Stomach (tissue), 19 donors: ENCODE measurements at places on chromosomes 11 and 22. TPM values are rescaled to one million over a fixed set of nuclear protein-coding genes. Genes with fewer than 3 reads are reported as not detected.

The CCDC87 gene
- total RNA-seq: not detected

The LARGE2 gene
- 4.2 TPM for total RNA-seq

The MUC5B gene
- 38.5 TPM for total RNA-seq

The CNTF gene
- 3.9 TPM for total RNA-seq

The NF2 gene
- total RNA-seq: 37.5 TPM

GRCh38 chr22:27194096-27194748 is 536.8 kb downstream of the MIAT start:
- no peaks in the 10 kb centered on the region for H3K36me3 ChIP-seq
- H3K27me3 ChIP-seq: no peaks in the 10 kb centered on the region
- DNase-seq: no peak
- no peak overlapping the region for H3K4me3 ChIP-seq

- H3K4me1 ChIP-seq: no peaks in the 10 kb centered on the region
- H3K27ac ChIP-seq: no peak overlapping the region
- no peak overlapping the region for H3K4me3 ChIP-seq
Observed at GRCh38 chr11:130694488-130695045, 221.7 kb downstream of the SNX19 start.

- H3K4me3 ChIP-seq: no peak overlapping the region
- H3K4me1 ChIP-seq: peaks cover 12% of the 10 kb centered on the region
- no peaks in the 10 kb centered on the region for H3K36me3 ChIP-seq
- DNase-seq: peak; percentile 78
- no peaks in the 10 kb centered on the region for H3K27me3 ChIP-seq
Observed at GRCh38 chr11:10770626-10771254, 19.7 kb downstream of the CTR9 start.

- H3K4me3 ChIP-seq: no peak overlapping the region
- peaks cover 24% of the 10 kb centered on the region for H3K27me3 ChIP-seq
- no peak overlapping the region for H3K27ac ChIP-seq
Observed at GRCh38 chr22:22045571-22046335, 63.2 kb upstream of the TOP3B start.

DNA sequence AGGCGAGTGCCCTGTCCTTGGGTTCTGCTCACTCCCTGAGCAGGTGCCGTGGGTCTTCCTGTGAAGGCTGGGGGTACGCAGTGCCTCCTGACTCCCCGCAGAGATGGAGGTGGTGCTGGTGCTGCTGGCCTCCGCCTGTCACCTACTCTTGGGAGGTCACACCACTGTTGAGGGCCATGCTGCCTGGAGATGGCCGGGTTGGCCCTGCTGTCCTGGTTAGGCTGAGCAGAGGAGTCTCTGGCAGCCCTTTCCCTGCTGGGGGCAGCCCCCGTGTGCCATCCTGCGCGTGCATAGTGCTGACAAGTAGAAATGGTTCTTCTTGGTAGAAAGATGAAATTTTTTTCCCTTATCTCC is 49.6 kb downstream of the MUC6 start:
- no peak overlapping the region for H3K4me3 ChIP-seq
- DNase-seq: no peak
- H3K4me1 ChIP-seq: peaks cover 10% of the 10 kb centered on the region
- H3K27ac ChIP-seq: no peak overlapping the region

DNA sequence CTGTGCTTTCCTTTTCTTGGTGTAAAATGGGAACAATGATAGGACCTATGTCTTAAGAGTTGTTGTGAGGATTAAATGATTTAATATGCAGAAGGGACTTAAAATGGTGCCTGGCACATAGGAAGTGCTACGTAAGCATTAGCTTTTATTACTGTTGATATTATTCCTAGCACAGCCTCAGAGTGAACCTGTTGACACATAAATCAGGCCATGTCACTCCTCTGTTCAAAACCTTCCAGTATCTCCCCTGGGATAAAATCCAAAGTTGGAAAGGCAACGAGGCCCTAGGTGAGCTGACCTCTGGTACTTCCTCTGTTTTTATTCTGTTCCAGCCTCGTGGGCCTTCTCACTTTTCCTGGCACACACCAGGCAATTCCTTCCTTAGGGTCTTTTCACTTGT is 108.8 kb upstream of the CADM1 start:
- no peak overlapping the region for H3K27ac ChIP-seq
- no peak overlapping the region for H3K4me3 ChIP-seq
- H3K4me1 ChIP-seq: no peaks in the 10 kb centered on the region
- no peaks in the 10 kb centered on the region for H3K27me3 ChIP-seq
- no peaks in the 10 kb centered on the region for H3K36me3 ChIP-seq
- no peak for DNase-seq

DNA sequence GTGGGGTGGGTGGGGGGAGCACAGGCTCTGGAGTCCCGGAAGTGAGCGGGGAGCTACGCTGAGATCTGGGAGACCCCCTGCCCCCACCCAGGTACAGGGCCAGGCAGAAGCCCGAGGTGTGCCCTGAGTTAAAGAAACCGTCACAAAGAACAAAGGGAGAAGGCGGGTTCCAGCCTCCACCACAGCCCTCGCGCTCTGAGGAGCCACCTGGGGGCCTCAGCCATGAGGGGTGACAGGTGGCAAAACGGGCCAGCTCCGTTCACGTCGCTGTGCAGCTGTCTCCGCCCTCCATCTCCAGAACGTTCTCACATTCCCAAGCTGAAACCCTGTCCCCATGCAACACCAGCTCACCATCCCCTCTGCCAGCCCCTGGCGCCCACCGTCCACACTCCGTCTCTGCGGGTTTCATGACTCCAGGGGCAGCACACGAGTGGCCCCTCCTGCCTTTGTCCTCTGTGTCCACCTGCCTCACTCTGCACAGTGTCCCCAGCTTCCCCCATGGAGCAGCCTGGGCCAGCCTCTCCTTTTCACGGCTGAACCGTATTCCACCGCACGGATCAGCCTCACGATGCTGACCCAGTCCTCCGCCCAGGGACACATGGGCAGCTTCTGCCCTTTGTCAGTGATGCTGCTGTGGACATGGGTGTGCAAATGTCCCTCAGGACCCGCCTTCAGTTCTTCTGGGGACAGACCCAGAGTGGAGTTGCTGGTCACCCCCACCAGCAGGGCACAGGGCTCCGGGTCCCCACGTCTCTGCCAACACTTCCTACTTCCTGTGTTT is 1.7 kb upstream of the MUC5B start:
- no peak for DNase-seq
- H3K4me3 ChIP-seq: no peak overlapping the region
- H3K27ac ChIP-seq: no peak overlapping the region

DNA sequence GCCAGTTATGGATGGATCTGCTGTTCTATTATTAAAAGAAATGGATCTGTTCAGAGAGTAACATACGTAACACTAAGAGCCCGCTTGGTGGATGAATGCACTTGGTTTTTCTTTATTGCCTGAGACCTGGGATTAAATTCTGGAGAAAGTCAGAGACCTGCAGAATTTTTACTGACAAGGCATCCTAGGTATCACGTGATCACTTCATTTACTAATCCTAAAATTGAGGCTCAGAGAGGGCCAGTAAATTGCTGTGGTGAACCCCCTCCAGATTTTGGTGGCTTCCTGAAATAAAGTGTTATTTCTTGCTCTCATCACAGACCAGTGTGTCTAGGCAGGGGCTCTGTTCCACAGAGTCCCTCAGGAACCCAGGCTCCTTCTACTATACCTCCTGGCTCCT is 187.9 kb upstream of the LARGE1 start:
- H3K4me1 ChIP-seq: peaks cover 6% of the 10 kb centered on the region
- DNase-seq: no peak
- H3K4me3 ChIP-seq: no peak overlapping the region
- no peaks in the 10 kb centered on the region for H3K36me3 ChIP-seq
- H3K27me3 ChIP-seq: peaks cover 10% of the 10 kb centered on the region

DNA sequence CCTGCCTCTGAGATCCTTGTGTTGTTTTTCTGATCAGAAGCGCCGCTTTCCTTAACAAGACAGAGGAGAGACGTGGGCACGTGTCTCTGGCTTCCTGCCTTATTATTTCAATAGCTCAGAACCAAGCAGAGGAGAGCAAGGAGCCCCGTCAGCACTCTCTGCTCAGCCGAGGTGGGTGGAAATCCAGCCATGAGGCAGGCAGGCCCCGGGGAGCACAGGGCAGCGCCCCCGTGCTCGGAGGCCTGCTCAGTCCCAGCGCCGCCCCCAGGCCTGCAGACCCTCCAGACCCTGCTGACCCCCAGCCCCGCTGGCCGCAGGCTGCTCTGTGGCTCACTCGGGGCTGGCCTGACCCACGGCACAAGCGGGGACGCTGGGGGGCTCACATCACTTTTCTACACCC is 162.8 kb downstream of the BRD1 start:
- peaks cover under 1% of the 10 kb centered on the region for H3K4me1 ChIP-seq
- H3K27ac ChIP-seq: no peak overlapping the region
- no peaks in the 10 kb centered on the region for H3K36me3 ChIP-seq
- H3K4me3 ChIP-seq: no peak overlapping the region
- DNase-seq: no peak

DNA sequence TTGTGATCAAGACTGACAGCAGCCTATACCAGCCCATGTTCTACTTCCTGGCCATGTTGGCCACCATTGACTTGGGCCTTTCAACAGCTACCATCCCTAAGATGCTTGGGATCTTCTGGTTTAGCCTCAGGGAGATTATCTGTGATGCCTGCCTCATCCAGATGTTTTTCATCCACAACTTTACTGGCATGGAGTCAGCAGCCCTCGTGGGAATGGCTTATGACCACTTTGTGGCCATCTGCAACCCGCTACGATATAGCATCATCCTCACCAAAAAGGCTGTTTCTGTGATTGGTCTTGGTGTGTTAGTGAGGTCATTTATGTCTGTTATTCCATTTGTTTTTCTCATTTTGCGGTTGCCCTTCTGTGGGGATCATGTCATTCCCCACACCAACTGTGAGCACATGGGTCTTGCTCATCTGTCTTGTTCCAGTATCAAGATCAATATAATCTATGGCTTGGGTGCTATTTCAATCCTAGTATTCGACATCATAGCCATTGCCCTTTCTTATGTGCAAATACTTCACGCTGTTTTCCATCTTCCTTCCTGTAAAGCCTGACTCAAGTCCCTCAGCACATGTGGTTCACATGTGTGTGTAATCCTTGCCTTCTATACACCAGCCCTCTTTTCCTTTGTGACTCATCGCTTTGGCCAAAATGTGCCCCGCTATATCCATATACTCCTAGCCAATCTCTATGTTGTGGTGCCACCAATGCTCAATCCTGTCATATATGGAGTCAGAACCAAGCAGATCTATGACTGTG is 23.6 kb downstream of the OR52E1 start:
- no peak overlapping the region for H3K4me3 ChIP-seq
- H3K27ac ChIP-seq: no peak overlapping the region
- H3K4me1 ChIP-seq: no peaks in the 10 kb centered on the region

DNA sequence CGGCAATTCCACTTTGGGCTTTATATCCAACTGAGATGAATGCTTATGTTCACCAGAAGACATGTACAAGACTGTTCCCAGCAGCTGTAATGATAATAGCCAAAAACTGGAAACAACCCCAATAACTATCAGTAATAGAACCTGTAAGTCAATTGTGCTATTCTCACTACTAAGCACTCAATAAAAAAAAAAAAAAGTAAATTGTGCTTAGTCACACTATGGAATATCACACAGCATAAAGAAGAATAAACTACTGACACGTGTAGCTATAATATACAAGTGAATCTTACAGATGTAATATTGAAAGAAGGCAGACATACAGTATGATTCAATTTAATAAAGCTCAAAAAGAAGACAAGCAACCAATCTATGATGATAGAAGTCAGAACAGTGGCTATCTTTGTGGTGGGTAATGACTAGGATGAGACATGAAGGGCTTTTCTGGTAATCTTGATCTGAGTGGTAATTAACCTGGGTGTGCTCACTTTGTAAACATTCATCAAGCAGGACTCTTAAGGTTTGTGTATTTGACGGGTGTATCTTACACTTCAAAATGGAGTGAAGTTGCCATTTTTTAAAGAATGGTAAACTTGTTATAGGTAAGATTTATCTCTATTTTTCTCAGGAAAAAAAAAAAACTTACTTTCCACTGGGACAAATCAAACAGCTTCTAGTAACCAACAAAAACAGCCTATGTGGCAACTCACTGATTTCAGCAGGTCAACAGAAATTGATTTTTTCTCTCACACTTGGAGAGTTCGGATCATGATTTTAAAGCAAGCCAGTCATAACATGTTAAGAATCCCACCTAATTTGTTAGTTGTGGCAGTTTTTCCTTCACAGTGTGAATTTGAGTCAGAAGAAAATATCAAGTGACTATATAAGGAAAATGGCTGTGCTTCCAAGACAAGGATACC is 84.2 kb downstream of the CCDC83 start:
- H3K27ac ChIP-seq: no peak overlapping the region
- no peaks in the 10 kb centered on the region for H3K27me3 ChIP-seq
- H3K4me1 ChIP-seq: no peaks in the 10 kb centered on the region

- no peaks in the 10 kb centered on the region for H3K36me3 ChIP-seq
- H3K27ac ChIP-seq: peak overlapping the region; percentile 69
- peak; percentile 82 for DNase-seq
- peaks cover 12% of the 10 kb centered on the region for H3K4me1 ChIP-seq
Observed at GRCh38 chr11:72617080-72617762, 57.0 kb downstream of the PDE2A start.

DNA sequence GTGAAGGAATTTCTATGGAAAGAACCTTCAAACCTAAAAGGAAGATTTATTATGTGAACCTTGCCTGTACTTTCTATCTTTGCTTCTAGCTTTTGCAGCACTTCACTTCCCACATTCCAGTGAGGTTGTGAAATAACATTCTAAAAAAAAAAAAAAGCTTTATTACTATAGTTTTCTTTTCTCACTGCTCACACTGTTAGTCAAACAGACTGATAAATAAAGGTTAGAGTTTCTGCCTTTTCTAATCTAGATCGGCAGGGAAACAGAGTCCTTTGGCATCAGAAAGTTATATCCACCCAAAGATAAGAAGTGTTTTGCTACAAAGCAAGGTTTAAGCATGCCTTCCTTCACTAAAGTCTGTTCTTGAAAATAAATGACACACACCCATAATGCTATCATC is 2.8 kb downstream of the AAMDC start:
- H3K4me3 ChIP-seq: no peak overlapping the region
- H3K27ac ChIP-seq: peak overlapping the region; percentile 48
- peaks cover 27% of the 10 kb centered on the region for H3K4me1 ChIP-seq
- H3K27me3 ChIP-seq: no peaks in the 10 kb centered on the region
- peak; percentile 57 for DNase-seq

- H3K27ac ChIP-seq: no peak overlapping the region
- DNase-seq: no peak
- no peak overlapping the region for H3K4me3 ChIP-seq
- no peaks in the 10 kb centered on the region for H3K27me3 ChIP-seq
- H3K4me1 ChIP-seq: peaks cover 2% of the 10 kb centered on the region
- peaks cover 6% of the 10 kb centered on the region for H3K36me3 ChIP-seq
Observed at GRCh38 chr11:48114740-48115139, 101.9 kb upstream of the OR4B1 start.

DNA sequence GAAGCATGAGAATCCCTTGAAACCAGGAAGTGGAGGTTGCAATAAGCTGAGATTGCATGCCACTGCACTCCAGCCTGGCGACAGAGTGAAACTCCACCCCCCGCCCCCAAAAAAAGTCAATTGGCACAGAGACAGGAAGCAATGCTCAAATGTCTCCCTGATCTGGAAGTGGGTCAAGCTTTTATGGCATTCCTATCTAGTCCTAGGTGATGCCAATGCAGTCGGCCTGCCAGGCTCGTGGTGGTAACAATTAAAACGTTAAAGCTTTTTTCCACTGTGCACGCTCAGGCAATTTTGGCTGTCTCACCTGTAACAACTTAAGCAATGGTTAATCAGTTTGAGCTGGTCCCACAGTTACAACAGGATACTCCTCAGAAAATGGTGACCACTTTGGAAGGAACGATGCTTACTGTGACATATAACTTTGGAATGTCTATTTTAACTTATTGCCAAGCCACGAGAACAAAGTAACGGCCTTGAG is 18.9 kb upstream of the PISD start:
- no peak overlapping the region for H3K27ac ChIP-seq
- peaks cover 24% of the 10 kb centered on the region for H3K36me3 ChIP-seq
- peaks cover 28% of the 10 kb centered on the region for H3K4me1 ChIP-seq
- DNase-seq: no peak
- no peak overlapping the region for H3K4me3 ChIP-seq
